ENCODE measurements at places on chromosomes 12 and 14. TPM values are rescaled to one million over a fixed set of nuclear protein-coding genes. Genes with fewer than 3 reads are reported as not detected.

- no peak for DNase-seq
These were observed 2.4 kb downstream of the HOXC9 start for GRCh38 chr12:54002278-54002914.

DNA sequence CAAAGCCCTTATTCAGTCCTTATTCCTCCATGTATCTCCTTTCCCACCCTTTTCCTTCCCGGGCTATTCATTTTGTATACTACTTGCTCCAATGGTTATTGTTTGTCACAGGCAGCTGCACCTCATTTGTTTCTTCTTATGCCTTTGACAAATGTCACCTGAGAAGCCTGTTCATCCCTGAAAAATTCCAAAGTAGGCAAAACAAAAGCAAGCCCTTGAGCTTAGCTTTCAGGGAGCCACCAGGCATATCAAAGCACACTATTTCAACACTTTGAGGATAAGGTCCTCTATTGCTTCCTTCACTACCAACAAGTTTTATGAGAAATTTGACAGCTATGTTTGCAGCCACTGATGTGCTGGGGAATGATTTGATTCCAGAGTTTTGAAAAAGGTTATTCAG is 738.7 kb upstream of the LMO3 start:
- no peak for DNase-seq

DNA sequence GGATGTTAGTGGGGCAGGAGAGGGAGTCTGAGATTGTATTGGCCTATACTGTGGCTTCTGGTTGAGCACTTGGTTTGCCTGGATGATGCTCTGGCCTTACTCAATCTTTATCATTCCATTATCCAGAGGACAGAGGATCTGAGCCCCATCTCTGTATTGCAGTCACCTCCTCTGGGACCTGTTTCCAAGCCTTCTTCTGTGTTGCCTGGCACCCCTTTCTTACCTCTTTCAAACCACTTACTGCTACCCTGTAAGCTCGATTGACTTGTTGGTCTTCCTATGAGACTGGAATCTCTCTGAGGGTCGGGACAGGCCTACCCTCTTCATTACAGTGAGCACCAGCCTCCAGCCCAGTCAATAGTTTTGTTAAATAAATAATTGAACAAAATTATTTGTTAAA is 3.0 kb upstream of the FOS start:
- no peak for DNase-seq

STON2 gene
- 3.3 TPM for total RNA-seq

MIP gene
- total RNA-seq = not detected

Data from fibroblast of the aortic adventitia (primary cell).